ENCODE measurements at places on chromosomes 1 and 21. TPM values are rescaled to one million over a fixed set of nuclear protein-coding genes. Genes with fewer than 3 reads are reported as not detected.

DNA sequence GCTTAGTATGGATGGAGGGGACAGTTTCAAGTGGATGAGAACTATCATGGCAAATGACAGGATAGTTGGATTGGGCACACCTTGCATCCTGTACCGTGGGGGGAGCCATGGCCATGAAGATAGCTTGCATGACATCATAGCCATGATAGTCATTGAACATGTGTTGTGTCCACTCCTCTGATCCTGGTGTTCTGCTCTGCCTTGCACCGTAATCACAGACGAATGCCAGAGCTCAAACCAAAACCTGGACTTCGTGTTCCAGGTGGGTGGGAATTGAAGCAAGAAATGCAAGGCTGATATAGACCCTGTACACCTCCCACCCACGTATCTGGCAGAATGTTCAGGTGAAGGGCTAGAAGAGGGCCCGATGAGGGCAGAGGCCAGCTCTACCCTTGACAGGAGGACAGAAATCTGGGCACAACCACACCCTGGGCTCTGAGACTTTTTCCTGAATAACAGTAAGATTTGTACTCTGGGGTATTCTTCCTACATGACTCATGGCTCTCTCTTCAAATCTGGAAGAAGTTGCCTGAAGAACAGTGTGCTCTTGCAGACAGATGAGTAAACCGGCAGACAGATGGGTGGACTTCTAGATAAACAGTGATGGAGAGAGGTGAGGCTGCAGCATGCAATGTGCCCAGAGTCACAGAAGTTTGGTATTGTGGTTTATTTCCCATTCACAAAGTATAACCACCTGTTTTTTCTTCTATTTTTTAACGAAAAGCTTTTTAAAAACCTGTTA, 45.0 kb downstream of the KCNJ6 start:
- DNase-seq = no peak

GRCh38 chr1:56973923-56974742, 8.3 kb upstream of the C8B start:
- no peak for DNase-seq

- no peak for DNase-seq
These were observed 9.5 kb upstream of the DEGS1 start for GRCh38 chr1:224173523-224173922.

The ABCA4 gene
- total RNA-seq = 0.61 TPM

DNA sequence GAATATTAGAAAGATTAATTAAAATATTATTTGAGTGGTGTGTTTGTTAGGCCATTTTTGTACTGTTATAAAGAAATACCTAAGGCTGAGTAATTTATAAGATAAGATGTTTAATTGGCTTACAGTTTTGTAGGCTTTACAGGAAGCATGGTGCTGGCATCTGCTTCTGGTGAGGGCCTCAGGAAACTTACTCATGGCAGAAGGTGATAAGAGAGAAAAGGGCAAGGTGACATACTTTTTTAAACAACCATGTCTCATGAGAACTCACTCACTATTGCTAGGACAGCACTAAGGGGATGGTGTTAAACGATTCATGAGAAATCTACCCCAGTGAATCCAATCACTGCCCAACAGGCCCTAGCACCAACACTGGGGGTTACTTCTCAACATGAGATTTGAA, 56.7 kb upstream of the RGS21 start:
- DNase-seq = no peak

DNA sequence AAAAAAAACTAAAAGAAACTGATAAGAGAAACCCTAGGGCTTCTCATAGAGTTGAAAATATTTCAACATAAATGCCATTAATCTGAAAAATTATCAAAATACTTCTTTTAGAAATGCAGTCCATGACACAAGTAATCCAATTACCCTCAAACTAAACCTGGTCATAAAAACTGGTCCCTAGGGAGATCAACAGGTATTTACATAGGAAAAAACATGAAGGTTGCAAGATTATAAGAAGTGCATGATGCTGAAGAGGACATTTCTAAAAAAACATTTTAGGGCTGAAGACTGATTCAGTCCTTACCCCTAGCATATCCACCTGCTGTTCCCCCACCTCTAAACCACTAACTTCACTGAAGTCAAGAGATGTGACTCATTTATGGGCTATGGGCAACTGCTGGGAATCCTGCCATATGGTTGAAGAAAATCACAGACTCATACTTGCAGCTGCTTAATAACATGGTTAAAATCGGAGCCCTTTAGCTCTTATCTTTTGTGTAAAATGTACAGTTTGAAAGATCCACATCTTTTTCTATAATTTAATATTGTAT, 131.0 kb upstream of the RUNX1 start:
- no peak for DNase-seq

The MMEL1 gene
- 4.0 TPM for total RNA-seq

DNA sequence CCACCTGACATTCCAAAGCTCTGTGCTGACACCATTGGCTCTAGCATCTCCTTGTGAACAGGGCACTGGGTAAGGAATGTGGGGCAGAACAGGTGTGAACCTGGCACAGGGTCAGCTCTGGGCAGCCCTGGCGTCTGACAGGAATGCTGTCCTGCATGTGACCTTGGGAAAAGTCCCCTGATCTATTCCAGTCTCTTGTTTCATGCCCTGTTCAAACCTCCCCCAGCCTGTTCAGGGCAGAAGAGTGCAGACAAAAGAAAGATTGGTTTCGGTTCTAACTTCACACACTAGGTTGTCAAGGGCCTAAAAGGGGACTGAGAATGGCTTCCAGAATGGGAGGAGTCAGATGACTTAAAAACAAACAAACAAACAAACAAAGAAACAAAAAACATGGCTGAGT, 27.6 kb upstream of the SDHB start:
- no peak for DNase-seq

DNA sequence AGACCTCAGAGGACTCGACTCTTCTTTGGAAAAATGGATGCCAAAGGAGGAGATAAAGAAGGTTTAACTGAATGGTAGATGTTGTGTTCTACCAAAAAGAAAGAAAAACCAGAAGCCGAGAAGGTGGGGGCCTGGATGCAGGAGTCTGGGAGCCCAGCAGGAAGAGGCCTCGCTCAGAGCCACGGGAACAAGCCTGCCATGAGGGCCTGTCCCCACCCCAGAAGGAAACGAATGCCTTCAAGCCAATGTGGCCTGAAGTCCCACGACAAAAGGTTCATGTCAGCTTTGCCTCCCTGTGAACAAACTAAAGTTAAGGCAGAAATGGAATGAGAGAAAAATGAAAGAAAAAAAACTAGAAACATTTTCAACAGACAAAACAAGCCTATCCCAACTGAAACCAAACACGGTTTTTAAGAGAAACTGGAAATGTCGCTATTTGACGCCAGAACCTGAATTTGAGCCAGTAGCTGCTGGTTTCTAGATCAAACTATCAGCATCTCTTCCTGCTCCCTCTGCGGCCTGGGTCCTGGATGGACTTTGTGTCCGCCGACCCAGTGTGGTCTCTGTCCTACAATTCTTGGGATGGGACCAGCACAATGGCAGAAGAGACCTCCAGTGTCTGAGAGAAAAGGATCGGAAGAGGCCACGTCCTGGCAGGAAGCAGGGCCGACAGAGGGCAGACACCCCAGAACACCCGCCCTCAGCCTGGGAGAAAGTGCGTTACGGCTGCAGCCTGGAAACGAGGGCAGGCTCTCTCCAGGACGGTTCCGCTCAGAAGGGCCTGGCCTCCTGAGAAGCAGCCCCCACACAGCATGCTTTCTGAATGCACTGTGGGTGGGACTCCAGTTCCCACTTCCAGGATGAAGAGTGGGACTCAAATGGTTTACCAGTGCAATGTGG, 35.2 kb downstream of the SLC45A1 start:
- DNase-seq = no peak

- no peak for DNase-seq
These were observed 596.5 kb downstream of the MATN1 start for GRCh38 chr1:30126848-30127247.

GRCh38 chr1:18794561-18794960, 64.9 kb downstream of the TAS1R2 start:
- DNase-seq = peak; percentile 70

The G0S2 gene
- total RNA-seq = 2.5 TPM

GRCh38 chr21:44013380-44014088, 1.4 kb downstream of the TRAPPC10 start:
- DNase-seq = no peak

DNA sequence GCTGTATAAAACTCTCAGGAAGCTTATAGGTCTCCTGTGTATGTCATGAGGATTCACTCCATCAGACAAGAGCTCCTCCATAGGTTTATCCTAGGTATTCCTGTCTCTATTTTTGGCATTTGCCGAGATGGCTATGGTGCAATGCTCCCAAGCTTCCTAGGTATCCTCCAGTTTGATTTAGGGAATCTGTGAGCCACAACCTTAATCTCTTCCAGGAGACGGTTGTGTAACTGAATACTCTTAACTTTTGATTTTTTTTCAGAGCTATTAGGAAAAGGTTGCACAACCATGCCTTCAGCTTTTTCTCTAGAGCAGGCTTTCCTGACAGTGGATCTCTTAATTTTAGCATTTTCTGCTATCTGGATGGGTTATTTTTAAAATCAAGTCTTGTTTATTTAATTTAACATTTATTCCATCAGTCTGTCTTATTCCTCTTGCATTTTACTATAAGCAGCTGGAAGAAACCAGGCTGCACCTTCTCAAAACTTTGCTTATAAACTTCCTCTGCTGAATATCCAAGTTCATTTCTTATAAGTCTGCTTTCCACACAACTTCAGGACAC, 69.4 kb upstream of the BACE2 start:
- DNase-seq = no peak

DNA sequence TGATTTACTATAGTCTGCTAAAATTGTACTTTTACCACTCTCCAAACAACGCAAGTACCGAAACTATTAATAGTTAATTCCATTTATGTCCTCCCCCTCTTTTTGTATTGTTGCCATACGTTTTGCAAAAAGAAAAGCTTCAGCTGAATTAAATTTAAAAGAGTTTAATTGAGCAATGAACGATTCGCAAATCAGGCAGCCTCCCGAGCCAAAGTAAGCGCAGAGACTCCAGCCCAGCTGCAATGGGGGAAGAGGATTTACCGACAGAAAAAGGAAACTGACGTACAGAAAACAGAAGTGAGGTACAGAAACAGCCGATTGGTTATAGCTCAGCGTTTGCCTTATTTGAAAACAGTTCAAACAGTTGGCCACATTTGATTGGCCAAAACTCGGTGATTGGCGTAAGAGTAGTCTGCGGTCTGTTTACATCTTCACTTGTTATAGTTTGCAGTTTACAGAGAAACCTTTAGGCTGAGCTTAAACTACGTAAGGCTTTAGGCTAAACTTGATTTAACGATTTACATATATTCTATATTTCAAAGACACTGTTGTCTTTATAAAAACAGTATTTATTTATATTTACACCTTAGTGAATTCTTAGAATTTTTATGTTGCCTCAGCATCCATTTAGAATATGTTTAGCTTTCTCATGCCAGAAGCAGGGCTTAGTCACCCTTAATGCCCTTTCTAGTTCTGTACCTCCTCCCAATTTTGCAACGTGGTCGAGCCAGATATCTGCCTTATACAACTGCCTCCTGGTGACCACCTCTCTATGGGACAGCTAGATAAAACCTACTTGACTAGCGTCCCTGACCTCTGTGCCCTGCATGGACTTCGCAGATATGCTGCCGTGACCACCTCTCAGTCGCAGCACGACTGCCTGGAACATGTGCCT, 23.8 kb downstream of the CR1 start:
- no peak for DNase-seq

The PGLYRP4 gene
- total RNA-seq = not detected

- peak; percentile 64 for DNase-seq
These were observed 12.5 kb upstream of the GPR153 start for GRCh38 chr1:6273380-6273891.

GRCh38 chr1:38436749-38437148, 390.2 kb upstream of the POU3F1 start:
- no peak for DNase-seq

DNA sequence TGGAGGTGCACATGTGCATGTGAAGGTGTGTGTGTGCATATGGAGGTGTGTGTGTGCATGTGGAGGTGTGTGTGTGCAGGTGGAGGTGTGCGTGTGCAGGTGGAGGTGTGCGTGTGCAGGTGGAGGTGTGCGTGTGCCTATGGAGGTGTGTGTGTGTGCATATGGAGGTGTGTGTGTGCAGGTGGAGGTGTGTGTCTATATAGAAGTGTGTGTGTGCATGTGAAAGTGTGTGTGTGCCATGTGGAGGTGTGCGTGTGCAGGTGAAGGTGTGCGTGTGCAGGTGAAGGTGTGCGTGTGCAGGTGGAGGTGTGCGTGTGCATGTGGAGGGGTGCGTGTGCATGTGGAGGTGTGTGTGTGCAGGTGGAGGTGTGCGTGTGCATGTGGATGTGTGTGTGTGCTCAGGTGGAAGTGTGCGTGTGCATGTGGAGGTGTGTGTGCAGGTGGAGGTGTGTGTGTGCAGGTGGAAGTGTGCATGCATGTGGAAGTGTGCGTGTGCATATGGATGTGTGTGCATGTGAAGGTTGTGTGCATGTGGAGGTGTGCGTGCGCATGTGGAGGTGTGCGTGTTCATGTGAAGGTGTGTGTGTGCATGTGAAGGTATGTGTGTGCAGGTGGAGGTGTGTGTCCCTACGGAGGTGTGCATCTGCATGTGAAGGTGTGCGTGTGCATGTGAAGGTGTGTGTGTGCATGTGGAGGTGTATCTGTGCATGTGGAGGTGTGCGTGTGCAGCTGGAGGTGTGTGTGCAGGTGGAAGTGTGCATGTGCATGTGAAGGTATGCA, 13.5 kb downstream of the C1orf74 start:
- no peak for DNase-seq

GRCh38 chr21:27423906-27424595, 457.2 kb upstream of the ADAMTS5 start:
- DNase-seq = no peak

The DIO1 gene
- total RNA-seq = not detected

DNA sequence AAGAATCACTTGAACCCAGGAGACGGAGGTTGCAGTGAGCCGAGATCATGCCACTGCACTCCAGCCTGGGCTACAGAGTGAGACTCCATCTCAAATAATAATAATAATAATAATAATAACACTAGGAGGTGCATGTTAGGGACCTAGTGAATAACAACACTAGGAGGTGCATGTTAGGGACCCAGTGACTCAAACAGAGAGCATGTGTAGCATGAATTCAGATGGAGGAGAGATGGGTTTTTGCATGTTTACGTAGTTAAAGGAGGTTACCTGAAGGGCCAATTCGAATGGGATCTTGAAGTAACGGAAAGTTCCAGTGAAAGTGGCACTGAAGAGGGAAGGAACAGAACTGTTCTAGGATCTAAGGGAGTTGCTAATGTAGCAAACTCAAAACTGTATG, 7.1 kb upstream of the KCNK1 start:
- DNase-seq = no peak

The UBASH3A gene
- total RNA-seq = not detected

The OR6K3 gene
- not detected for total RNA-seq

Measured in glutamatergic neuron (in vitro differentiated cells).